ENCODE measurements at places on chromosomes 11 and 22.
A peak's percentile ranks its signal among the peaks of the same experiment; 100 is the strongest.

GRCh38 chr11:60995798-60996197 is 24.3 kb downstream of the CD6 start:
- DNase-seq, result no peak

GRCh38 chr11:17333799-17334586 is 17.6 kb upstream of the NCR3LG1 start:
- DNase-seq, result no peak

DNA sequence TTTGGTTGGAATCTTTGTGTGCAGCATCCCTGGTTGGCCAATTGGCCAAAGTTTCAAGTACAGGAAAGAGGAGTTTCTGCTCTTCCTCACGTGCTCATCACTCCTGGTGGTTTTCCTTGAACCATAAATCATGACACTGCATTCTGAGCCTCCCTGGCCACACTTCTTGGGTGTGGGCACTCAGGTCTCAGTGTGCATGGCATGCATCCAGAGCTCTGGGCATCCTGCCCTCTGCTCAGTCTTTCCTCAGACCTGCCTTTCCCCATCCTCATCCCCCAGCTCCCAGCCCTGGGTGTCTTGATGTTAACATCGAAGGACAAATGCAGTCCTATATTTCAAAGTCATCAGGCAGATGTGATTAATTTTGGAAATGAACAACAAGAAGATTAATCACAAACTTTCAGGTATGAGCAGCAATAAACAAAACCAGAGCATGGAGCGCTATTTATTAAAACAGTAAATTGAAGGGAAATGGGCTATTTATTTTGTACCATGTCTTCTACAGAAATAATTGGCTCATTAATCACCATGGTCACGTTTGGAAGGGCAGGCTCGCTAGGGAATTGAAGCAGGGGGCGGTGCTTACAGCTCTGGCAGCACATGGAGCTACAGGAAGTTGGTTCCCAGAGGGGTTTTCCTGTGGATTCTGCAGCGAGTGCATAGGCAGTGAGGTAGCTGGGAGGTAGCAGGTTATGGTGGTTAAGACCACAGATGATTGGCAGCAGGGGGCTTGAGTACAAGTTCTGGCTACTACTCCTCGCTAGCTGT is 89.6 kb downstream of the CSNK2A3 start:
- DNase-seq, result no peak

DNA sequence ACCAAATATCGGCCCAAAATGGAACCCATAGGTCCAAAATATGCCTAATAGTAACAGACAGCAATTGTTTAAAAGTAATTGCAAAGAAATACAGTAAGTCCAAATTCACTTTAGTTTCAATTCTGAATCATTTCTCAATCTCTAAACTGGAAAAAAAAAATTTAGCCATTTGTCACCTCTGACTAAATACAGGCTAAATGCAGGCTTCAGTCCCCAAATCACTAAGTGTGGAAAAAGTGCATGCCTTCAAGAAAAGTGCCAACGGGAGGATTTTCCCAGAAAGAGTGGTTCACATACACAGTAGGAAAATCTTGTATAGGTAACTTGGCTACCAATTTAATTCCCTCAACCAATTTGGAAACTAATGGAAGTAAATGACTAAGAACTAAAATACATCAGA is 35.7 kb downstream of the SIK3 start:
- DNase-seq, result no peak

DNA sequence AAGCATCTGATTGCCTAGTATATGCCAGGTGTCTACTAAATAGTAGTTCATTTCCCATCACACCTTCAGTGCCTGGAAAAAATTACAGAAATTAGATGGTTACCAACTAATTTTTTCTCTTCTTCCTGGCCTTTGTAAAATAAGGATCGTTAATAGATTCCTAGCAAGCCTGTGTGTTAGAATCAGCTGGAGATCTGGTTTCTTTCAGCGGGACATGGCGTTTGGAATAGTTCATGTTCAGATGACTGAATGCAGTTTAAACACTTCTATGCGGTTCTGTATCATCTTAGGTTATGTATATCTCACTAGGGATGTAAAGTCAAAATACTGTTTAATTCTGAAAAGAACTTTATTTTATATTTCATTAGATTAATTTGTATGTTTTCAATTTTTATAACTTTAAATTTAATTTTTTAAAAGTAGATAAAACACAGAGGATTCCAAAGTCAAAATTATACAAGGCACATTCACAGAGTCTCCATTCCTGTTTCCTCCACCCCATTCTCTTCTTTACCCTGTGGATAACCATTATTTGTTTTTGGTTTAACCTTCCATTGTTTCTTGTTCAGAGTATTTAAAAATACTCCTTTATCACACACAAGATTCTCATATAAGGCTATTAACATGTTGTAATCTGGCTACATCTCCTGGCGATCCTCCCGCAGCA is 132.8 kb downstream of the ATXN10 start:
- no peak for DNase-seq

GRCh38 chr11:59000003-59000402 is 60.7 kb downstream of the GLYATL1 start:
- no peak for DNase-seq

GRCh38 chr11:91394727-91395414 is 829.7 kb upstream of the FAT3 start:
- no peak for DNase-seq

GRCh38 chr22:19992921-19993355 is 23.7 kb downstream of the ARVCF start:
- DNase-seq, result no peak

DNA sequence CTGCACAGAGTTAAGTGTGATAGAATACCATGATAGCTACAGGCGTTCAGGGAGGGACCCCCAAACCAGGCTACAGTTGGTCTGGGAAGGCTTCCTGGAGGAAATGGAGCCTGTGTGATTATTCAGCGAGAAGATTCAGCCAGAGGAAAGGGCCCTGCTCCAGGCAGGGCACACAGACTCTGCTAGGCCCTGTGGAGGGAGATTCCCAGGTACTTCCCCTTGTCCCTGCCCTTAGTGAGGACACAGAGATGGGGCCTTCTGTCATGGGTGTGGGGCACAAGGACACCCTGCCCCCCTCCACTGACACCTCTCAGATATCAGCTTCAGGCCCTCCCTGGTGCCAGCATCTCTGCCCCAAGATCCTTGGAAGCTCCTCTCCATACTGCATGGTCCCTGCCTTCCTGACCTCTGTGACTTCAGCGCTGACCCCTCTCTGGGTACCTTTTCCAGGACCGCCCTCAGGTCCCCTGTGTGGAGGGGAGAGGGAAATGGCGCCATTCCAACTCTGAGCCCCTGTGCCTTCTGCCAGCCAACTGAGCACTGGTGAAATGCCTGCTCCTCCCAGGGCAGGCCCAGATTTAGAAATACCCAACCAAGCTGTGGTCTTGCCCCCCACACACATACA is 12.6 kb upstream of the POU2F3 start:
- no peak for DNase-seq

DNA sequence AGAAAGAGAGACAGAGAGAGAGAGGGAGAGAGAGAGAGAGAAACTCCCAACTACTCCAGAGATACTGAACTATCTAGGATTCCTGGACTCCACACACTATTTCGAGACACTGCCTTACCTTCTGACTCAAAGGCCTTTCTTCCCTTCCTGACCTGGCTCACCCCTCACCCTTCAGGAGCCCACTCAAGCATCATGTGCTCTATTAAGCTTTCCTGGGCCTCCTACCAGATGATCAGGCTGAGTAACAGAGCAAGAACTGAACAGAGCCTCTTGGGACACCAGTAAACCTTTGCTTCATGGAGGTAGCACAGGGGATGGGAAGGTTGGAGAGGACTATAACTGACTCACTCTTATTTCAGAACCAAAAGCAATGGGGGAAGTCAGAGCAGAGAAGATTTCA is 31.4 kb downstream of the PLEKHA7 start:
- DNase-seq, result no peak

DNA sequence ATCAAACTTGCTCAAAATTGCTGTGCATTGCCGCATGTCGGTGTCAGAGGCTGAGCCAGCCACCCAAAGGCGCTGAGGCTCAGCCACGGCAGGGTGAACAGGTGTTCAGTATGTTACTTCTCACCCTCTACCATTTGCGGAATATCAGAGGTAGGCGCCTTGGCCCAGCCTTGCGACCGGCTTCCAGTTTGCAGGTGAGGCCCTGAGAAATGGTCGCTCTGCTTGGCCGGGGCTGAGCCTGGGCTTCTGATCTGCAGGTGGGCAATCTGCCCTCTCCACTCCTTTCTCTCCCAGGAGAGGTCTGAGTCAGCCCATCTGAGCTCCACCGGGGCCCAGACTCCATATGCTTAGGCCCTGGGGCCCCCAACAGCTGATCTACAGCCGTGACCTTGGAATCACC is 71.0 kb downstream of the RPS6KA4 start:
- DNase-seq, result no peak

- DNase-seq, result no peak
Observed at GRCh38 chr11:15418921-15419320, 304.2 kb downstream of the INSC start.

DNA sequence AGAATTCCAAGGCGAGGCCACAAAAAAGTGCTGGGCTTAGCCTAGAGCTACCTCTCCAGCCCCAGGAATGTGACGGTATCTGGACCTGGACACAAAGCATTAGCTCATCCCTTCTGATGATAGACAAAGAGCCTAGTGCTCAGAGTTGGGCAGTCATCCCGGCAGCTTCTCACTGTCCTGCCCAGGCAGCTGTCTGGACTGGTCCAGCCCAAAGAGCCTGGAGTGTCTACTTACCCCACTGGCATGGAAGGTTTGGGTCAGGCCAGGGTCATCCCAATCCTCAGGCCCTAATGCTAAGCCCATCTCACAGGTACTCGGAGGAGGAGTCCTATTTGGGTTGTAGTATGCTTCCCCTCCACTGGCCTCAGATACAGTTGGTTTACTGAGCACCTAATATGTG is 31.0 kb downstream of the NAV2 start:
- DNase-seq, result no peak

DNA sequence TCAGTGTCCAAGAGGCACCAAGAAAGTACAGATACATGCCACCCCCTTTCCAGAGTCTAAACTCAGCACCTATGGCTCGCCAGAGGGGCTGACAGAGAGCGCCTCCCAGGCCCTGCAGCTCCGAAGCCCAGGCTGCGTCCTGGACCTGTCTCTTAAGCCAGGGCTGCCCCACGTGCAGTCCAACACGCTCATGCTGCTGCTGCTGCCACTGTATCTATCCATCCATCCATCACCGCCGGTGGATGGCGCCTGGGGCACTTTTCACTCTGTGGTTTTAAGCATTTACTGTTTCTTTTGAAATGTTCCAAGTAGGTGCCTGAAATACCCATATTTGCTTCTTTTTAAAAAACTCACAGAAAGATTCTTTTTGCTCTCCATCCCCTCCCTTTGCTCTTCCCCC is 41.8 kb downstream of the MACROD1 start:
- DNase-seq, result no peak

- peak; percentile 22 for DNase-seq
Observed at GRCh38 chr11:70159627-70160570, 43.2 kb upstream of the FADD start.

DNA sequence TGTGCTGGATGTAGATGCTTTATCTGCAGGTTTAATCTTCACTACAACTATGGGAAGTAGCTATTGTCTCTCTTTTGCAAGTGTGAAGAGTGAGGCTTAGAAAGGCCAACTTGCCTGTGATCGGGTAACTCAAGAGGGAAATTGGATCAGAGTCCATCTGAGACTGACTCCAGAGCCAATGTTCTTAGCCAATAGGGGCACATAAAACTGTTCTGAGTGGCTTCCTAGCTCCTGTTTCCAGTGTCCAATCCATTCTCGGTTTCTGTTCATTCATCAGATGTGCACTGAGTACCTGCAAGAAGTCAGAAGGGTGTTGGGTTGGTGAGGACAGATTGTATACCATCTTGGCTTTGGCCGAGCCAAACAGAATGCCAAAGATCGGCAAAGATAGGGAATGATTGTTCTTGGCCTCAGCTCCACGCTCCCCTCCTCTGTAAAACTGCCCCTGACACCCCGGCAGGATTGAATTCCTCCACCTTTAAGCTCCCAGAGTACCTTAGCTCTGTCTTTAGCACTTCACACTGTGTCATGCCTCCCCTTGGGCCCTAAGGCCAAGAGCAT is 100.0 kb downstream of the PTPRJ start:
- no peak for DNase-seq

DNA sequence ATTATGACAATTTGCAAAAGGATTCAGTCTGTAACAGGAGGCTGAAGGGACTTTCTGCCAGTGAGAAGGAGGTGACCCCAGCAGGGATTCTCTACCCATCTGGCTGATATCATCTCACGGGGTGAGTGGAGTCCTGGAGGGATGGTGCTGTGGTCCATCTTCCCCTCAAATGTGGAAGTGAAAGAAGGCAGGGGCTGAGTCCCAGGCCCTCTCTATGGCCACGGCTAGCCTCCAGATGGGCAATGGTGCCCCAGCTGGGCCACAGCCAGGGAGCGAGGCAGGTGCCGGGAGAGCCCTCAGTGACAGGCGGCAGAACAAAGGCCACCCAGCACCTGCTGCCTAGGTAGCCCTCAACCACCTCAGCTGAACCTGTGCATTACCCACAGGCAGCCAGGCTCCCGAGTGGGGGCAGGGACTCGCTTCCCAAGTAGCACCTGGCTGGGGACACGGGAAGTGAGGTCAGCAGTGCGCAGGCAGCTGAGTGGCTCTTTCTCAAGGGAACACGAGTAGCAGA is 6.7 kb downstream of the NECTIN1 start:
- no peak for DNase-seq

DNA sequence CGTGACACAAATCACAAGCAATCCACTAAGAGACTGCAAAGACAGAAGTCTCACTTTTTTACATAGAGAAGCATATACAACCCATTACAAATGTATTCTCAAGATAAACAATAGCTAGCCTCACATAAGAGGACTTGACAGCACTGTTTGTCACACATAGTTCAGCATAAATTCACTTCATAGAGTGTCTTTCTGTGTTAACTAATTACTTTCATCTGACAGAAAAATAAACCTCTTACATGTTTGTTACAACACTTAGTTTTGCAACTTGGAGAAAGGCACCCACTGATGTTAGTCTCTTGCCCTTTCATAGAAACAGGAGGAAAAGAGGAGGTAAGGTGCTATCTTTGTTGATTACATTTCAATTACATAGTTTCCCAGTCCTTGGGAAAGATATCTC is 2221.9 kb upstream of the RAG2 start:
- DNase-seq, result no peak

DNA sequence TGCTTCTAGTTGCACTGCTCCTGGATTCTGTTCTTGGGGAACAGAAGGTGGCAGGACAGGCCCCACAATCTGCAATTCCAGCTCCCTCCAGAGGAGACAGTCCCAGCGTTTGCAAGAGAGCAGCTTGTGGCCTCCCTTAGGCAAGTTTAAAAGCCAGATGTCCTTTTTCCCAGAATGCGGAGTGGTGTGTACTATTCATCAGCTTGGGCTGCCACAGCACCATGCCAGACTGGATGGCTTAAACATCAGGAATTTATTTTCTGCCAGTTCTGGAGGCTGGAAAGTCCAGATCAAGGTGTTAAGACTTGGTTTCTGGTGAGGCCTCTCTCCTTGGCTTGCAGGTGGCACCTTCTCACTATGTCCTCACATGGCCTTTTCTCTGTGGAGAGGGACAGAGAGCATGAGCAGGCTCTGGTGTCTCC is 11.7 kb downstream of the MIAT start:
- DNase-seq, result peak; percentile 58

DNA sequence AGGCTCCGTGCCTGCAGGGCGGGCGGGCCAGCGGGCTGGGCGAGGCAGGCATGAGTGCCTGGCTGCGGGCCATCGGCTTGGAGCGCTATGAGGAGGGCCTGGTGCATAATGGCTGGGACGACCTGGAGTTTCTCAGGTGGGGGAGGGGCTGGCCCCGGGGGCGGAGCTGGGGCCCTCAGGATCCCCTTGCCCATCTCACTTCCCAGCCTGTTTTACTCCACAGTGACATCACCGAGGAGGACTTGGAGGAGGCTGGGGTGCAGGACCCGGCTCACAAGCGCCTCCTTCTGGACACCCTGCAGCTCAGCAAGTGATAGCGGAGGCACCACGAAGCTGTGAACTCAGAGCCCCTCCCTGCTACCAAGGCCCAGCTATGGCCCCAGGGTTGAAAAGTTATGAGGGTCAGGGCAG is 5.9 kb downstream of the PHOX2A start:
- DNase-seq, result peak; percentile 71

Measured in ACHN (cell line).